ENCODE measurements at places on chromosomes 5 and 9. TPM values are rescaled to one million over a fixed set of nuclear protein-coding genes. Genes with fewer than 3 reads are reported as not detected.
A peak's percentile ranks its signal among the peaks of the same experiment; 100 is the strongest.

Gene EIF4EBP3
- 16.1 TPM for total RNA-seq

Gene TEK
- not detected for total RNA-seq

Gene EGR1
- 42.8 TPM for total RNA-seq

Gene CCDC183
- 0.52 TPM for total RNA-seq

Gene REEP5
- 77.5 TPM for total RNA-seq

Gene CARD6
- total RNA-seq: 2.3 TPM

Gene SLC28A3
- 0.60 TPM for total RNA-seq

GRCh38 chr9:81844131-81844567 lies 84.1 kb upstream of the SPATA31D4 start:
- DNase-seq: no peak
- H3K4me3 ChIP-seq: no peak overlapping the region
- no peaks in the 10 kb centered on the region for H3K4me1 ChIP-seq
- no peaks in the 10 kb centered on the region for H3K36me3 ChIP-seq

- H3K4me3 ChIP-seq: no peak overlapping the region
- DNase-seq: no peak
These were observed 19.1 kb downstream of the DUSP1 start for GRCh38 chr5:172751761-172752510.

DNA sequence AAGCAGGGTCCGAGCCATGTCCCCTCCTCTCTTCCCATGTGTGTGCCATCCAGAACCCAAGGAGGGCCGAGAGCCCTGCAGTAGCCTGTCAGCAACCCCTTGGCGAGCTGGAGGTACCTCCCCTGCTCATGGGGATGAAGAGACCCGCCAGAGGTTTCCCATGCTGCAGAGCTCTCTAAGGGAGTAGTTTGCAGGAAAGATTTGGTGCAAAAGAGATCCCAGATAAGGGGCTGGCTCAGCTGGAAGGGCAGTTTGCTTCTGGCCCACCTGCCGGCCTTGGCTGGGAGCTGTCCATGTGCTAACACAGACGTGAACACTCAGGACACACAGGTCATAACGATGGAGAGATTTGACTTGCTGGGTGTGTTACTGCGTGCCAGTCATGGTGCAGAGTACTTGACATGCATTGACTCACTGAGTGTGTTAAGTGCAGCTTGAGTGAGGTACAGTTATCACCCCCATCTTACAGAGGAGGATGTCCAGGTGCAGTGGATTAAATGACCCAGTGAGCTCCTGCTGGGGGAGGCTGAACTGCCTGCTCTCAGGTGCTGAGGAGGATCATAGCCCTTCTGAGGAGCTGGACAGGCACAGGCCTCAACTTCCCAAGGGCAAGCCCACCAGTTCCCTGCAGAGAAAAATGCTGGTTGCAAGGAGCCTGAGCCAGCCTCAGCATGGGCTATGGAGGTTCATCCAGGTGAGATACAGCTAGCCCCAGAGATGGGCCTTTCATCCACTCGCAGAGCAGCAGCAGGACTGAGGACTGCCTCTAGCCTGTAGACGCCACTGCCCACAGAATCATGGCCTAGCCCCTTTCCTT lies 6.3 kb upstream of the SLC25A48 start:
- H3K27me3 ChIP-seq: peaks cover 11% of the 10 kb centered on the region
- no peak overlapping the region for H3K4me3 ChIP-seq
- H3K4me1 ChIP-seq: peaks cover 5% of the 10 kb centered on the region
- no peak for DNase-seq
- no peak overlapping the region for H3K27ac ChIP-seq

DNA sequence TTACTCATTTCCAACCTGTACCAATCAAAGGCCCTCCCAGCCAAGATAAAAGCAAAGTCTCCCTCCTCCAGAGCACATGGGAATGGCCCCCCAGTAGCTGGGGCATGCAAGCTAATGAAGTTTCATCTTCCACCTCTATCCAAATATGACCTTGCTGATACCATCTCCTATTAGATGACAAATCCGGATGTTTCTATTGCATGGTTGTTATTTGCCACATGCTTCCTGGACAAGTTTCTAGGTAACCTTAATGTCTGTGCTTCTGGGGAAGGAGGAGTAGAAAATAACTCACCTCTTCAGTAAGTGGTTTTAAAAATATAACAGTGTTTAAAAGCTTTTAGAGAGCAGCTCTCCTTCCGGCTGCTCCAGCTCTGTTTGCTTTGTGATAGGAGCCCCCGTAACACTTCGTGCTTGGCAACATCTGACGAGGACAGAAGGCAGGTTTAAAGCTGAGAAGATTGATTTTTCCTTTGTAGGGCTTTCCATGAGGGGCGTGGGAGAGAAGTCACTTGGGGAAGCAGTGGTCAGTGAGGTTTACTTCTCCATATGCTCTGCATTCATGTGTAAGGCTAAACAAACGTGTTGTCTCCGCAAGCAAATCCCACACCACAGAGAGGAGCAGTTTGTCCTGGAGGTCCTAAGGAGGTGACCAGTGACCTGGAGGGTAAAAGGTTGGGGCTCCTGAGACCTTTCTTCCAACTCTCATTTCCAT lies 40.3 kb upstream of the GLRX start:
- H3K27me3 ChIP-seq: no peaks in the 10 kb centered on the region
- peak overlapping the region; percentile 32 for H3K4me3 ChIP-seq
- peak overlapping the region; percentile 65 for H3K27ac ChIP-seq
- H3K36me3 ChIP-seq: peaks cover 3% of the 10 kb centered on the region
- no peak for DNase-seq

DNA sequence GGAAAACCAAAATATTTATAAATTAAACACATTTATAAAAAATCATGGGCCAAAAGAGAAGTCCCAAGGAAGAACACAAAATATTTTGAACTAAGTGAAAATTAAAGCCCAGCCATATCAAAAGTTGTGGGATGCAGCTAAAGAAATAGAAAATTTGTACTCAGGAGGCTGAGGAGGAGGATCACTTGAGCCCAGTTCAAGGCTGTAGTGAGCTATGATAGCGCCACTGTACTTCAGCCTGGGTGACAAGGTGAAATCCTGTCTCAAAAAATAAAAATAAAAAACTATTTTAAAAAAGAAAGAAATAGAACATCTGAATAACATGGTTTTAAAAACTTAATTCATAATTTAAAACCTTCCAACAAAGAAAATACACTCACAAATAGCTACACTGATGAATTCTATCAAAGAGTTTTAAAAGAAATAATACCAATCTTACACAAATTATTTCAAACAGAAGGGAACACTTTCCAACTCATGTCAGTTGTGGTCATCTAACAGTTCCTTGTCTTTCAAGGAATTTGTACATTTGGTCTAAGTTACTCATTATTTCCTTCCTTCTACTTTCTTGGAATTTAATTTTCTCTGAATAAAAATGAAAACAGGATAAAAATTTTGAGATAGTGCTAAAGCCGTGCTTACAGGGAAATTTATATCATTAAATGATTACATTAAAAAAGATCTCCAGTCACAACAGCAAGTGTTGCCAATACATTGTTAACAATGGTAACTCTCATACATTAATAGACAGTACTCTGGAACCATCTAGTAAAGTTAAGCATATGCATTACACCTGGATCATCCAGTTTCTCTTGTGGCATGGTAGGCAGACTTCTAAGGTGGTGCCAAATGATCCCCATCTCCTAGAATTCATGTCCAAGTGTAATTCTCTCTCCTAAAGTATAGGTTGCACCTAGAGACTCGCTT lies 17.8 kb downstream of the PTBP3 start:
- peaks cover 52% of the 10 kb centered on the region for H3K4me1 ChIP-seq
- H3K27ac ChIP-seq: peak overlapping the region; percentile 79
- peak overlapping the region; percentile 46 for H3K4me3 ChIP-seq
- peaks cover 20% of the 10 kb centered on the region for H3K36me3 ChIP-seq

GRCh38 chr9:128007566-128008138 lies 26.9 kb upstream of the EEIG1 start:
- H3K4me3 ChIP-seq: peak overlapping the region; percentile 65
- peaks cover 3% of the 10 kb centered on the region for H3K27me3 ChIP-seq
- H3K36me3 ChIP-seq: peaks cover 6% of the 10 kb centered on the region
- H3K27ac ChIP-seq: peak overlapping the region; percentile 93
- peaks cover 29% of the 10 kb centered on the region for H3K4me1 ChIP-seq

DNA sequence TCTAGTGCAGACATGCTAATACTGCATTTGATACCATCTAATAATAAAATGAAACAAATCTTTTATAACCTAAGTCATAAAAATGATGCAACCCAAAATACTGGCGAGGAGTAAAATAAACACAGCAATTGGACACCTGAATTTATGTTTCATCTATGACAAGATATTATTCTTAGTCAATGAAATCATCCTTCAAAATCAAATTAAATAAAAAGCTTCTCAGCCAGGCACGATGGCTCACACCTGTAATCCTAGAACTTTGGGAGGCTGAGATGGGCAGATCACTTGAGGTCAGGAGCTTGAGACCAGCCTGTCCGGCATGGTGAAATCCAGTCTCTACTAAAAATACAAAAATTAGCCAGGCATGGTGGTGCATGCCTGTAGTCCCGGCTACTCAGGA lies 179.0 kb downstream of the TMEM232 start:
- DNase-seq: no peak
- H3K36me3 ChIP-seq: no peaks in the 10 kb centered on the region
- H3K27me3 ChIP-seq: no peaks in the 10 kb centered on the region
- H3K4me3 ChIP-seq: no peak overlapping the region

DNA sequence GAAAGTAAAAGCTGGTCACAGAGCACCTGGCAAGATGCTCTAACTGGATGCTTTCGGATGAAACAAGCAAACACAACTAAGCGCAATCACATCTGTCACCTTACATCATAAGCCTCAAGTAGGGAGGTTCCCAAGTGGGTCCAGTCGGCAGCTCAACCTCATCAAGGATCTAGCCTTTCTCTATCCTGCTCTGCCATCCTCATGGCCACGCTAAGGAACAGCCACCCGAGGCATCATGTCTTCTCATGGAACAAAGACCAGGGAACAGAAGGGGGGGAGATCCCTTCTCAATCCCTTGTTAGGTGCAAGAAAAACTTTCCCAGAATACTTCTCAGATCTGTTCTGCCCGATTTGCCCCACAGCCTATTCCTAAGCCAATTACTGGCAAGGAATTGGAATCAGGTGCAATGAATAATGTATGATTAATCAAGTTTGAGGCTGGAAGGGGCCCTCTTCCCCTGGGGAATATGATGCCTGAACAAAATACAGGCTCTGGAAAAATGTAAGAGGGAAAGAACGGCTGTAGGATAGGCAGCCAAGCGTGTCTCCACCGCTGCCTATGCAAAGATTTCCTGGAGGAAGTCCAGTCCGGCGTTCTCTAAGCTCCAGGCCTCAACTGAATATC lies 1.3 kb upstream of the HABP4 start:
- peak overlapping the region; percentile 82 for H3K4me3 ChIP-seq
- H3K36me3 ChIP-seq: peaks cover 1% of the 10 kb centered on the region
- H3K4me1 ChIP-seq: peaks cover 20% of the 10 kb centered on the region
- DNase-seq: no peak

- no peak overlapping the region for H3K27ac ChIP-seq
- peaks cover 3% of the 10 kb centered on the region for H3K27me3 ChIP-seq
- peaks cover 32% of the 10 kb centered on the region for H3K4me1 ChIP-seq
These were observed 99.0 kb downstream of the ICE1 start for GRCh38 chr5:5521478-5521877.

- H3K36me3 ChIP-seq: no peaks in the 10 kb centered on the region
- no peak overlapping the region for H3K4me3 ChIP-seq
- no peak overlapping the region for H3K27ac ChIP-seq
- H3K4me1 ChIP-seq: peaks cover 24% of the 10 kb centered on the region
- no peak for DNase-seq
These were observed 209.5 kb downstream of the CD180 start for GRCh38 chr5:66987126-66987525.

- H3K4me1 ChIP-seq: peaks cover 40% of the 10 kb centered on the region
- DNase-seq: no peak
- no peaks in the 10 kb centered on the region for H3K36me3 ChIP-seq
- peak overlapping the region; percentile 89 for H3K4me3 ChIP-seq
- H3K27me3 ChIP-seq: no peaks in the 10 kb centered on the region
These were observed 849 bp upstream of the IFT74 start for GRCh38 chr9:26955222-26955903.

DNA sequence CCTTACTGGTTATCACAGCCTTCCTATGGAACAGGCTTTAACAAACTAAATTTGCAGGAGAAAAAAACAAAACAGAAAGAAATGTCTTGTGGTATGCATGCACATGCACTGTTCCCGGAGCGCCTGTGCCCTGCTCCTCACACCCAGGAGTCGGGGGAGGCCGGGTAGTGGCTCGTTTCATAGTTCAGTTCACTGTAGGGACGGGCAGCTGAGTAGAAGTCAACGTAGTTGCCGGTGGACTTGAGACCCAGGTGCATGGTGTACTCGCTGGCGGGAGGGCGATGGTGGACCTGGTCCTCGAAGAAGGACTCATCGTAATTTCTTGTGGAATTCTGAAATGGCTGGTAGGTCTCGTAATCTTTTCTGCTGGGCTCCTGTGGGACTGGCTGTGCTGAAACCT lies 212.3 kb upstream of the DAP start:
- H3K27ac ChIP-seq: no peak overlapping the region
- no peaks in the 10 kb centered on the region for H3K36me3 ChIP-seq
- H3K4me3 ChIP-seq: no peak overlapping the region
- no peaks in the 10 kb centered on the region for H3K27me3 ChIP-seq

DNA sequence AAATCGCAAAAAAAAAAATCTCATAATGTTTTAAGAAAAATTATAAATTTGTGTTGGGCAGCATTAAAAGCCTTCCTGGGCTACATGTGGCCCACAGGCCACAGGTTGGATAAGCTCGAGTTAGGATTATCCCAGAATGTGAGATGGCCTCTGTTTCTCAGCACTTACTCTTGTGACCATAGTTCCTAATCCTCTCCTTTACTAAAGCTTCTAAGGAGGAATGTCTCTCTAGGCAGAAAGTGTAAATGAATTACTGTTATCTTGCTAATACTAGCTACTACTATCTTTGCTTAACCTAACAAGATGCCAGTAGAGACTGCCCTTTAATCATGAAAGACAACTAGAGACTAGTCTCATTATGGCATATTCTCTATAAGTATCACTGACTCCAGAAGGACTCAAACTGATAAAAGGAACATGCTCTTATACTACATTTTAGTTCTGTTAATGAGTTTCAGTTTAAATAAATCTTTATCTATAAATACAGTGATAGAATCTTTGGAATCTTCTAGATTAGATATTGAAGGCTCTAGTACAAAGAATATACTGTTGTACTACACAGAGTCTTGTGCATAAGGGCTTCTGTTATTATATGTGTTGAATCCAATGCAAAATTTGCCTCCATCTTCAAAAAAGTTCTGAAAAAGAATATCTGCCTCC lies 13.8 kb downstream of the INVS start:
- no peak overlapping the region for H3K27ac ChIP-seq
- H3K36me3 ChIP-seq: peaks cover 8% of the 10 kb centered on the region
- DNase-seq: no peak
- H3K4me1 ChIP-seq: peaks cover 9% of the 10 kb centered on the region

- no peak overlapping the region for H3K27ac ChIP-seq
- no peaks in the 10 kb centered on the region for H3K36me3 ChIP-seq
- H3K4me1 ChIP-seq: no peaks in the 10 kb centered on the region
These were observed 299.3 kb downstream of the ENC1 start for GRCh38 chr5:74341221-74341620.

DNA sequence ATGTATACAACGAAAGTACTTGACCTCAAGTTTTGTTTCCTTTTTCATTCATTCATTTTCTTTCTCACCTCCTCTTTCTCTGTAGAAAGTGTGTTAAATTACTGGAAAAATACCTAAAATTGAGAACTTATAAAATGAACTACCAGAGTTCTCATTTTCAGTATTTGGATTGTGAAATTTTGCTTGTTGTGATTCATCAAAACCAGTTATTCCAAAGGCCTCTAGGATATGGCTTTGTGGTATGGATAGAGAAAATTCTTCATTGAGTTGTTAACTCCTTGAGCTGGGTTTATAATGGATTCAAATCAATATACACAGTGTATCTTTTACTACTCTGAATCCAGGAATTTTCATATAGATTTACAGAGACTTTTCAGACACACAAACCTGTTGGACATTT lies 287.6 kb downstream of the KDM4C start:
- H3K27me3 ChIP-seq: no peaks in the 10 kb centered on the region
- DNase-seq: no peak
- no peak overlapping the region for H3K4me3 ChIP-seq

Data from activated T-helper 1 cell treated with anti-CD3 and anti-CD28 coated beads, Interleukin-12 subunit alpha, Interleukin-12 subunit beta, Interleukin-2, Interleukin-4 antibody, amounts not matched to agents 30 ng/mL and 10 ng/mL and 1 ng/mL, durations not matched to agents 14 hours and 24 hours and 36 hours (primary cell).